ENCODE measurements at places on chromosomes 12 and 14.

GRCh38 chr12:103673891-103674375 lies 86.9 kb downstream of the STAB2 start:
- no peak for DNase-seq

DNA sequence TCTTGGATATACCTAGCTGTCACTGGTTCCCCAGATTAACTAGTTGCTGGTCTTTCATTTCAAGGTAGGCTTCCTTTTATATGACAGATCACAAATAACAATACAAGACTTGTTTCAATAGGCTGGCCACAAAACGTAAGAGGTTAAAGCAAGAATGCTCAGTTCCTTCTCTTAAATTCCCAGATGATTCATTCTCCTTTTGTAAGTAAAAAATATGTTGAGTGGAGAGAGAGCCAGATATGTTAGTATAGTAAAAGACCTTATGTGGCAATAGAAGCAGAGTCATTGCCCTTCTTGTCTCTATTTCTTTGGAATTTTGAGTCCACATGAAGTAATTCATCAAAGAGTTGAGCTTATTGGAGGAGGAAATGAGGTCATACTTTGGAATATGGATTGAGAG lies 939.0 kb upstream of the ATXN7L3B start:
- DNase-seq = no peak

GRCh38 chr12:39905152-39905551 lies 200.7 kb downstream of the SLC2A13 start:
- DNase-seq = no peak

DNA sequence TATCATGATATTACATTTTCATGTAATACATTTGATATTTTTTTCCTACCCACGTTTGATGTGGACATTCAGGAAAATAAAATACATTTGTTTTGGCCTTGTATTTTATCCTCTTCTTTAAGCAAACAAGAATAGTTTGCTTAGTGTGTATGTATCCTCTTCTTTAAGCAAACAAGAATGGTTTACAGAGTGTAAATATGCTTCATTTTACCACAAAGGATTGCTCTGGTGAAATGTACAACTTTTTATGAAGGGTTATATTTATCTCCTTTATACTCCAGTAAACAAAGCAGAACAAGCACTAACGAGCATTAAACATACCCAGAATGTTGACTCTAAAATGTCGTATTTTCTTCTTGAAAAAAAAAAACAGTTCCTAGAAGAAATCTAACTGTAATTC lies 244.7 kb downstream of the KCNH5 start:
- DNase-seq = no peak

DNA sequence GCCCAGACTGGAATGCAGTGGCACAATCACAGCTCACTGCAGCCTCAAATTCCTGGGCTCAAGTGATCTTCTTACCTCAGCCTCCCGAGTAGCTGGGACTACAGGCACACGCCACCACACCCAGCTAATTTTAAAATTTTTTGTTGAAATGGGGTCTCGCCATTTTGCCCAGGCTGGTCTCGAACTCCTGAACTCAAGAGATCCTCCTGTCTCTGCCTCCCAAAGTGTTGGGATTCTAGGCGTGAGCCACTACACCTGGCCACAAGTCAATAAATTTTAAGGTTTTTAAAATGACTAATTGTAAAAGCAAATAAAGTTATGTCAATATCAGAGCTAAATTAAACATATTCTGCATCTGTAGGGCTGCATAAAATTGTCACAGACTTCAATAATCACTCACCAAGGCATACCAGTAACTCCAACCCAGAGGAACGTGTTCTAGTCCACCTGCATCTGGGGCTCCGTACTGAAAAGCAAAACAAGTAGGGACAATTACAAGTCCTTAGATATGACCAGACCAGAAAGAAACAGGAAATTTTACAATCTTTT lies 13.9 kb downstream of the GNS start:
- DNase-seq = no peak

DNA sequence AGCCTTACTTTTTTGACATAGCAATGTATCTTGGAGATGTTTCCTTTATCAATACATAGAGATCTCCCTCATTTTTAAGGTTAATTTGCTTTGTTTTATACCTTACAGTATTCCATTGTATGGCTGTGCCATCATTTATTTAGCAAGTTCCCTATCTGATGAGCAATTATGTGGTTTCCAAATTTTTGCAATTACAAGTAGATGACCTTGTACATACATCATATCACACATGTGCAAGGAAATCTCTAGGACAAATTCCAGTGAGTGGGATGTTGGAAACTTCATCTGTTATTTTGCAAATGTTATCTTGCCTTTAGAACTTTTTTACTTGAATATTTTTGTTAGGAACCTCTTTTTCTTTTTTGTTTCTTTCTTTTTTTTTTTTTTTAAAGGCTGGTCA lies 49.7 kb downstream of the DRAM1 start:
- DNase-seq = no peak

- no peak for DNase-seq
These were observed 855 bp downstream of the MNAT1 start for GRCh38 chr14:60735416-60735815.

GRCh38 chr12:1879633-1880032 lies 38.8 kb downstream of the CACNA2D4 start:
- DNase-seq = no peak

DNA sequence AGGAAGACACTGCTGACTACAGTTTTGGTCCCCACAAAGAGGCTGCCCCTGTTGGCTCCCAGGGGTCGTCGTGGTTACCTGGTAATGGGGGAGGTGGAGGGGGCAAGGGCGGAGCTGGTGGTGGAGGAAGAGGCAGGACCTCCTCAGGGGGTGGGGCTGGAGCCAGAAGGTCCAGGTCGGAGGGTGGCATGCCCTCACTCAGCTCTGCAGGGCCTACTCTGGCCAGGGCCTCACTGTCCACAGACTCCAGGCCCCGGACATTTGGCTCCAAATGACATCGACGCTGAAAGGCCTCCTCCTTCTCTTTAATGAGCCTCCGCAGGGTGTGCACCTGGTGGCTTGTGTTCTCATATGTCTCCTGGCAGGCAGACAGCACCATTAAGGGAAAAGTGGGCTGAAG lies 28.5 kb downstream of the PRPF40B start:
- DNase-seq = no peak

- DNase-seq = no peak
These were observed 1.8 kb upstream of the LRFN5 start for GRCh38 chr14:41604721-41605531.

DNA sequence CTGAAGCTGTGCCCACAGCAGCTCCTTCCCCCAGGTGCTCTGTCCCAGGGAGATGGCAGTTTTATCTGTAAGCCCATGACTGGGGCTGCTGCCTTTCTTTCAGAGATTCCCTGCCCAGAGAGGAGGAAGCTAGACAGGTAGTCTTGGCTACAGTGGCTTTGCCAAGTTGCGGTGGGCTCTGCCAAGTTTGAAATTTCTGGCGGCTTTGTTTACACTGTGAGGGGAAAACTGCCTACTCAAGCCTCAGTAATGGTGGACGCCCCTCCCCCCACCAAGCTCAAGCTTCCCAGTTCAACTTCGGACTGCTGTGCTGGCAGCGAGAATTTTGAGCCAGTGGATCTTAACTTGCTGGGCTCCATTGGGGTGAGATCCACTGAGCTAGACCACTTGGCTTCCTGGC lies 124.7 kb downstream of the MSRB3 start:
- no peak for DNase-seq

- no peak for DNase-seq
These were observed 9.6 kb upstream of the SERPINA11 start for GRCh38 chr14:94462219-94462551.

- DNase-seq = no peak
These were observed 25.8 kb downstream of the DAO start for GRCh38 chr12:108905725-108906124.

- DNase-seq = no peak
These were observed 13.9 kb upstream of the NR4A1 start for GRCh38 chr12:52037248-52037861.

DNA sequence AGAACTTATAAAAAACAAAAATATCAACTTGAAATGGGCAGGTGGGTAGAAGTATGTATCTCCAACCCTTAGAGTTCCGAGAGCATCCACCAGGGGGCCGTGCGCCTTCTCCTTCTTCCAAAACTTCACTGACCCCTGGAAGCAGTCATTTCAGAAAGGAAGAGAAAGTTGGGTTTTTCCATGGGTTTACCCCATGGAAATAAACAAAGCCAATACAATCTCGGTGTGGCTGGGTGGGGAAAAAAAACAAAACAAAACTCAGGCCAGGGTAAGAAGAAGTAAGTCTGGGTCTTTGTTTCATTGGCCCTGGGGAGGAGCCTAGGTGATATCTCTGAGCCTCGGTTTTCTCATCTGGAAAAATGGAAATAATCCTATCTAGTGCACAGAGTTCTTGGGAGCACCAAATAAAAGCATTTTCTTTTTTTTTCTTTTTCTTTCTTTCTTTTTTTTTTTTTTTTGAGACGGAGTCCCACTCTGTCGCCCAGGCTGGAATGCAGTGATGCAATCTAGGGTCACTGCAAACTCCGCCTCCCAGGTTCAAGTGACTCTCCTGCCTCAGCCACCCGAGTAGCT lies 33.6 kb upstream of the HNF1A start:
- DNase-seq = peak; percentile 42

DNA sequence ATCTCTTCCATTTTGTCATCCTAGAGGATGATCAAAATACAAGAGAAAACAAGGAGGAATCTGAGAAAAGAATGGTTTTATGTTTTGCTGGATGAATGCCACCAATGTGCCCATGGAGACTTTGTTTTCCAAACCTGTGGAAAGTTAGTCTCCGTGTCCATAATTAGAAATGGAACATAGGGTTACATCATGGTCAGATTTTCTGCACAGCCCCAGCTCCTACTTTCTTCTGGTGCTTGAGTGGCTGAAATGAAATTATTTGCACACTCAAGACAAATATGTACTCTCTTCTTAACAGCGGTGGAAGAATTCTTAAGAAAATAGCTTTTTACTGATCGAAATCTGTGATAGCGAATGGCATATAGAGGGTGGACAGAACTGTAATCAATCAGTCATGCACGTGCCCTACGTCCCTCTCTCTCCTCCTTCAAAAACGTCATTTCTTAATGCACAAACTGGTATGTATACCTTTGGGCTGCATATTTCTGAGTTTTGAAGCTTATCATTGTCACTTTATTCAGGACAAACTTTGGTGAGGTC lies 825.2 kb downstream of the AACS start:
- no peak for DNase-seq

- DNase-seq = no peak
These were observed 40.6 kb downstream of the EP400 start for GRCh38 chr12:131990066-131990979.

DNA sequence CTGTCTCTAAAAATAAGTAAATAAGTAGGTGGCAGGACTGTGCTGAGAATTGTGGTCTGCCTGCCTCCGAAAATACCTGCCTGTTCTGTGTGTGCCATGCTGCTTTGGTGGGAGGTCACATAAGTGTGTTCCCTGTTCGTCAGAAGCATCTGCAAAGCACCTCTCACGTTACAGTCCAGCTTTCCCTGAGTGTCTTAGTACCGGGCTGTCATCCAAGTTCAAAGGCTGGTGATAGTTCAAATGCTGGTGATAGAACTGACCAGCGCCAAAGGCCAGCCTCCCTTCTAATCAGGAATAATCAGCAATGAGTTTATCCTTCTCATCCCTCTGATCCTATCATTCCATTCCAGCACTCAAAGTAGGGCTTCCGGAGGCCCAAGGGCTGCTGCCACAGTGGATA lies 5.6 kb downstream of the CABP1 start:
- no peak for DNase-seq

GRCh38 chr14:90489916-90490719 lies 93.3 kb downstream of the CALM1 start:
- no peak for DNase-seq

- no peak for DNase-seq
These were observed 45.6 kb downstream of the MAGOHB start for GRCh38 chr12:10567813-10568212.

DNA sequence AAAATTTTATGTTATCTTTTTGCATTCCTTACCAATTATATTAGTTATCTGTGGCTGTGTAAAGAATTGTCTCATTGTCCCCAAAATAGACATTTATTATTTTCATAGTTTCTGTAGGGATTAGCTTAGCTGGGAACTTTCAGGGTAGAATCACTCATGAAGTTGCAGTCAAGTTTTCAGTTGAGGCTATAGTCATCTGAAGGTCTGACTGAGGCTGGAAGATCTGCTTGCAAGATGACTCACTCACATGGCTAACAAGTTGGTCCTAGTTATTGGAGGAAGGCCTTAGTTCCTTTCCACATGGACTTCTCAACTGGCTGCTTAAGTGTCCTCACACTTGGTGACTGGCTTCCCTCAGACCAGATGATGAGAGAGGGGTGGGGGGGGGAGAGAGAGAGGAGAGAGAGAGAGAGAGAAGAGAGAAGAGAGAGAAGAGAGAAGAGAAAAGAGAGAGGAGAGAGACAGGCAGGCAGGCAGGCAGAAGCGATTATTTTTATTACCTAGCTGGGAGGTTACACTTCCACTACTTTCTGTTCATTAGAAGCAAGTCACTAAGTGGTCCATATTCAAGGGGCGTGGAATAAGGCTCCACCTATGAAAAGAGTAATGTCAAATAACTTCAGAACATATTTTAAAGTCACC lies 6.4 kb downstream of the AP5M1 start:
- no peak for DNase-seq

DNA sequence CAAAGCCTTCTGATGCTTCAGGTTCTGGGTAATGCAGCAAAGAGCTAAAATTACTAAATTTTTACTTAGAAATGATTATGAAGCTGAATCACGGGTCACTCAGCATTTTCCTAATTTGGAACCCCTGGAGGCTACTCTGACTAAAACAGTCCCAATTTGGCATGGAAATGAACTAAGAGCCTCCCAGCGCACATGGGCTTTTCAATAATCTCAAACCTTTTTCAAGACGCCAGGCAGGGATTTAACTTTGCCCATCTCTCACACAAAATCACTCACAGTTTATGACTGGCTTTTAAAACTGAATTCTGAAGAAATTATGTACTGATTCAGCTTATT lies 68.3 kb downstream of the LLPH start:
- no peak for DNase-seq

DNA sequence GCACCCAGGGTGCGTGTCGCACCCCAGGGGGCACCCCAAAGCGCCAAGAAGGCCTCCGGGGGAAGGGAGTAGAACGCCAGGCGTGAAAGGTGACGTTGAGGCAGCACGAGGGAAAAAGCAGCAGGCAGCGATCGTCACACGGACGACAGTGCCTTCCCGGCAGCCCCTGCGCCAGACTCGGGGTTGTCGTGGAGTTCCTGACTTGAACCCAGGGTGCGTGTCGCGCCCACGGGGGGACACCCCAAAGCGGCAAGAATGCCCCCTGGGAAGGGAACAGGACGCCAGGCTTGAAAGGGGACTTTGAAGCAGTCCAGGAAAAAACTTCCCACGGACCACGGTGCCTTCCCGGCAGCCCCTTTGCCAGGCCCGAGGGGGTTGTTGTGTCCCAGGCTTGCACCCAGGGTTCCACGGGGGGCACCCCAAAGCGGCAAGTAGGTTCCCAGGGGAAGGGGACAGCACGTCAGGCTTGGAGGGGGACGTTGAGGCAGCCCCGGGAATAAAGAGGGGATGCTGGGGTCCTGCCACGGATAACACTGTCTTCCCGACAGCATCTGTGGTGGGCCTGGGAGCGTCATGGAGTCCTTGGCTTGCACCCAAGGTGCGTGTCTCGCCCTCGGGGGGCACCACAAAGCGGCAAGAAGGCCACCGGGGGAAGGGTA lies 159.2 kb upstream of the ALG10B start:
- DNase-seq = no peak

GRCh38 chr12:116273813-116274550 lies 3.5 kb downstream of the MED13L start:
- no peak for DNase-seq

GRCh38 chr14:105527826-105528585 lies 1.6 kb downstream of the TMEM121 start:
- DNase-seq = peak; percentile 49

GRCh38 chr12:6748761-6749160 lies 4.2 kb downstream of the MLF2 start:
- no peak for DNase-seq

- DNase-seq = peak; percentile 77
These were observed 28.2 kb upstream of the LRP1-AS start for GRCh38 chr12:57175428-57176138.

Measured in hematopoietic multipotent progenitor cell treated with erythropoietin and hydrocortisone succinate and interleukin-3 and kit ligand, for 17 days (in vitro differentiated cells).